Activated T-cell treated with anti-CD3 and anti-CD28 coated beads for 24 hours (primary cell): ENCODE measurements at places on chromosomes 3 and 15.

DNA sequence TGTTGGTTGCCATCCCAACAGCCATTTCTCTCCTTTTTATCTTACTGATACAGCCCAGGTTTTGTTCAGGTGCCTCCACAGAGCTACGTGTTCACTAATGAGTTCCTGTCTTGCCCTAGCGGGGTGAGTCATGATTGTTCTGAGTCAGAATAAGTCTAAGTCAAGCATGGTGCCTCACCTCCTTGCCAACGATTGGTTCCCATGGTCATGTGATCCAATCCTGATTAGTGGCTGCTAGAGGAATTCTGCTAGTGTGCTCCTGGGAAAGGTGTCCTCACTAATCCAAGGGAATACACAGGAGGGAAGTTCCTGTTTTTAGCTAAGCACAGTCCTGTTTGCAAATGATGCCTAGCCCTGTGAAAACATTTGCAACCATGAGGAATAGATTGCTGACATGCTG, 99.8 kb downstream of the NSUN3 start:
- no peak for DNase-seq

GRCh38 chr3:46972396-46972795, 4.1 kb downstream of the CCDC12 start:
- DNase-seq = no peak

DNA sequence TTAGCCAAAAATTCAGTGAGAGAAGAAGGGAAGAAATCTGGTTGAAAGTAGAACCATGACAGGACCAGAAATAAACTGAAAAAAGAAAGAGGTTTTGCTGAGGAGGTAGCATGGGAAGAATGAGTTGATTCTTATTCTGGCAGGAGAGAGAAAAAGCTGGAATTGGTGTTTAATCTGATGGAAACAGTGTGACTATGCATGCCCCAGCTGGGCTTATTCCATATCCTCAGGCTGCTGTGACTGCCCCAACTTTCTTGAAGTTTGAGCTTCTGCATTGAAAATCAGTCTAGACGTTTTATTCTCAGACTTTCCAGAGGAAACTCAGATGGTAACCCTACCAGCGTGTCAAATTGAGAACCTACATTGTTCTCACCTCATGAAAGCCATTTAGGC, 352.5 kb upstream of the DCBLD2 start:
- DNase-seq = no peak

DNA sequence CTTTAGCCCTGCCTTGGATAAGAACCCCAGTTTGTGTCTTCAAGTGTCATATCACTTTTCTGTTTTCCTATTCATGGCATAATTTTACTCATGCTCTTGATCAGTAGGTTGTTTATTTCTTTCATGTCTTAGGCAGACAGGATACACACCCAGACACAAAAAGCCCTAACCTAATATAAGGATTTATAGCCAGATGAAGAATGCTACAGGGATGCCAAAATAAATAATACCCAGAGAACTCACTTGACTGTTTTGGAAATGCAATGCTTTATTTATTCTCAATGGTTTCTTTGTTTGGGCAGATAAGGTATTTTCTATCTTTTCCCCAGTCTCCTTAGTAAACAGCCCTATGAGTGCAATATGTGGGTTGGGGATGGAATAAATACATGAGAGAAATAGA, 424.0 kb upstream of the PDZRN3 start:
- no peak for DNase-seq

DNA sequence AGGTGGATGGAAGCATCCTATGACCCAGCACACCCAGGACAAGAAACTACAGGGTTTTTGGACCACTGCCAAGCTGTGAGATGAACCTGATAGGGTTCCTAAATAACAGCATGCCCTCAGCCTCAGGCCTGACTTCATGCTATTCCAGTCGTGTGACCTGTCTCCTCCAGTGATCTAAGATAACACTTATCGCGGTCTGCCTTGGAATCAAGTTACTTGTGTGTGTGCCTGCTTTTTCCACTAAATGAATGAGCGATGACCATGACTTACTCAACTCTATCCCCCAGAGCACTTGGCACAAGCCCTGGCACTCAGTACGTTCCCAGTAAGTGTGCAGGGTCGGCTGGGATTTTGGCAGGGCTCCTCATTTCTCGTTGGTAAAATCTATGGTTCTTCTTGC, 172.7 kb upstream of the TP63 start:
- no peak for DNase-seq

DNA sequence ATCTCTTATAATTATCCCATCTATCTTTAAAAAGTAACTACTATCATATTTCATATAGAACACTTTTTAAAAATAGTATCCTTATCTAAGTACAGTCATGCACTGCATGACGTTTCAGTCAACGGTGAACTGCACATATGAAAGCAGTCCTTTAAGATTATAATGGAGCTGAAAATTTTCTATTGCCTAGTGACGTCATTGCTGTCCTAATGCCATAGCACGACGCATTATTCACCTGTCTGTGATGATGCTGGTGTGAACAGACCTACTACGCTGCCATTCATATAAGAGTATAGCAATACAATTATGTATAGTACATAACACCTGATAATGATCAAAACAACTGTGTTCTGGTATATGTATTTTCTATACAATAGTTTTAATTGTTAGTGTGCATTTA, 225.0 kb downstream of the SOX2 start:
- no peak for DNase-seq

- DNase-seq = no peak
Measured at GRCh38 chr3:42979044-42979972, at the start of gene GASK1A. Gene GASK1A (plus strand): TSS chr3:42979311. CDS start chr3:42979643, 332 bp downstream.

GRCh38 chr15:47333734-47334133, 383.6 kb upstream of the SEMA6D start:
- DNase-seq = no peak

GRCh38 chr15:52028431-52029093, 9.5 kb downstream of the MAPK6 start:
- DNase-seq = no peak

GRCh38 chr3:102400766-102401165, 34.0 kb upstream of the ZPLD1 start:
- DNase-seq = no peak

- DNase-seq = no peak
Measured at GRCh38 chr15:54841701-54842305, 354.9 kb downstream of the RSL24D1 start.

- no peak for DNase-seq
Measured at GRCh38 chr15:87416591-87417257, 839.8 kb downstream of the NTRK3 start.

- no peak for DNase-seq
Measured at GRCh38 chr3:184539801-184540435, 21.7 kb upstream of the EPHB3 start.

- DNase-seq = no peak
Measured at GRCh38 chr3:10823516-10823818, 7.4 kb downstream of the SLC6A11 start.

DNA sequence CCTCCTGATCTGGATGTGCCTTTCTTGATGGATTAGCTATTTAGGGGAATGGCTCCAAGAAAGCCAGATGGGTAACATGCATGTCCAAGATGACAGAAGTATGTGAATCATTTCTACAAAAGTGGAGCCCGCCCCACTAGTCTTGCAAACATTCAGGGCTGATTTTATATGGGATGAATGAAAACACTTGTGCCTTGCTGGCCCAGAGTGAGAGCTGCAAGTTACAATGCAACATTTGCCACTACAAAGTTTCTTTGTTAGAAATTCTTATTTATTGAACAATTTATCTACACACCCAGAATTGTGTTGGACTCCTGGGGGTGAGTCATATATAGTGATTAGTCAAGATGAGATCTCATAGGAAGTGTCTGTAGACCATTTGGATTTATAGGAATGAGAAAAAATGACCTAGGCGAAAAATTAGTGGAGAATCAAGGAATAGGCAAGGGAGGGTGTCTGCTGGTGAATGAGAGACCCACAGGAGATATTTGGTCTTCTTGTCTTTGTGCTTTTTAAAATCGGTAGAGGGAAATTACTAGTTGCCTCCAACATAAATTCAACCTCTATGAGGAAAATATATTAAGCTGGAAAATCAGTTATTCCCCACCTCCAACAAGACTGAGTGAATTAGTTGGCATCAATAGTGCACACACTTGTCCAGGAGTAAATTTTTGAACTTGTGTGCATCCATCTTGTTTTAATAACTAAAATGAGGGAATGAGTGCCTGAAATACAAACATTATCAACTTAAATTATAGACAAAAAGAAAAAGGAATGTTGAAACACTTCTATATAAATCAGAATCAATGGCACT, 53.5 kb upstream of the DCBLD2 start:
- DNase-seq = no peak

- no peak for DNase-seq
Measured at GRCh38 chr15:57160823-57161560, 215.3 kb upstream of the CGNL1 start.

DNA sequence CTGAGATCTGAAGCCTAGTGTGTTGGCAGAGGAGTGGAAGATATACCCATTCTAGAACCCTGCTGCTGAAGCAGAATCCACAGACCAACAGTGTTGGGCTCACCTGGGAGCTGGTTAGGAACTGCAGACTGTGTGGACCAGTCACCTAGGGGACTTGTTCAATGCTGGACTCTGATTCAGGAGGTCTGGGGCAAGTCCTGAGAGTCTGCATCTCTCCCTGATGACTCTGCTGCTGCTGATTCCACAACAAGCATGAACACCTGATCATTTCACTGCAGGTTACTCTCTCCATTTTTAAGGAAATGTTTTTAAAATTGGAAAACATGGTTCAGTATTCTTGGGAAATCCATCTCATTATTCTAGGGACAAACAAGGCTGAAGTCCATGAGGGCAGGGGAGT, 84.9 kb downstream of the SEMA6D start:
- DNase-seq = no peak

DNA sequence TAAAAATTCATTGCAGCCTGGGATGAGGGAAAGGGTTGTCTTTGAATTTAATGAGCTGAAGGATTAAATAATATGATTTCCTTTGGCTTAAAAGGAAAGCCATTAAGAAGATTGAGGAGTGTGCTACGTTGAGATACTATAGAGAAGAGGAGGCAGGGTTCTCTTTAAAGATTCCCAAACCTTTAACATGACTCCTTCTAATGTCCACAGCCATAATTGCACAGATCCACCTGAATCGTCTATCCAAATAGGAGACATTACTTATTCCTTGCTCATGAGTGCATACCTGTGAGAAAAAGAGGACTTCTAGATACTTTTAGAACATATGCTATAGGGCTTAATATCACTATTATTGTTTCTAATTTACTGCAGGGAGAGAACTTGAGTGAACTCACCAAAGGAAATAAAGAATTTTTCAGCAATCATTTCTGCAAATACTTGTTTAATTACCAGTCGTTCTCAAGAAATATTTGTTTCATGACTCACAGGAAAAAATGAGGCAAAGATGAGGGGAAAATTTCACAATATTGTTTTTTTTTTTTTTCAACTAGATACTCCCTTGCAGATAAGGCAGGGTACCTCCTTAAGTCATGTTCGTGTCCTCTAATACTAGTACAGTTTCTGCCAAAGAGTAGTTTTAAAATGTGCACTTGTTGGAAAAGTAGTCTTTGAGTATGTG, 8.9 kb upstream of the SUCNR1 start:
- DNase-seq = no peak

GRCh38 chr15:74028646-74029045, 34.1 kb downstream of the PML start:
- DNase-seq = no peak
